ENCODE measurements at places on chromosomes 2 and 18.

DNA sequence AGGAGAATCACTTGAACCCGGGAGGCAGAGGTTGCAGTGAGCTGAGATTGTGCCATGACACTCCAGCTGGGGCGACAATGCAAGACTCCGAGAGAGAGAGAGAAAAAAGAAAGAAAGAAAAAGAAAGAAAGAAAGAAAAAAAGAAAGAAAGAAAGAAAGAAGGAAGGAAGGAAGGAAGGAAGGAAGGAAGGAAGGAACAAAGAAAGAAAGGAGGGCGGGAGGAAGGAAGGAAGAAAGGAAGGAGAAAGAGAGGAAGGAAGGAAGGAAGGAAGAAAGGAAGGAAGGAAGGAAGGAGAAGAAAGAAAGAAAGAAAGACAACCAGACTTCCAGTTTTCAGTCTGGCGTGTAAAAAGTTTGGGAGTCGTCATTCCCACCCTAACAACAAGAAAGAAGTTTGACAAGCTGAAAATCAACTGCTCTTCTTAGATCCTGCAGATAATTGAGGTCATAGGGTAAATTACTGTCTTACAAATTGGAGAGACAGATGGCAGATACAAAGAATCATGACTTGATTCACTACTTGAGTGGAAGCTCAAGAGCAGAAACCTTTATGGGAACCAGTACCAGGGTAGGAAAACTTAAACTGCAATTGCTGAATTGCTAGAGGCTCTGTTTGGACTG is 15.1 kb upstream of the CYP27C1 start:
- no peak for DNase-seq

DNA sequence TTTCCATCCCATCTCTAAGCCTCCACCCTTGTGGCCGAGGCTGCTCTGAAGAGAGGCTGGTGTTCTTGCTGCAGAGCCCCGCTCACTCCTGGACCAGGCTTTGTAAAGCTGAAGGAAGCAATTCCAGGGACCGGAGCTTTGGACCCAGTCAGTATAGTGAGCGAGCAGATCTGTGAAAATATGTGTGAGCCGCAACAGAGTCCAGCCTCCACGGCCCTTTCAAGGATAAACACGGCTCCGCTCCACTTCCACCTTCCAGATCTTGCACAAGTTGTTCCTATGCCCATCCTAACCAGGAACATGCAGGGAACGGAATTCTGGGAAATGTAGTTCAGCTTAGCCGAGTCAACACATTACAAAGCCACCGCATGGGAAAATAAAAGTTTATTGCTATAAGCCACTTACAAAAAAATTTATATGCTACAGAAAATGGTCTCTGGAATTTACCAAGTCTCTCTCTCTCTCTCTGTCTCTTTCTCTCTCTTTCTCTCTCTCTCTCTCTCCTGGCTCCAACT is 151.7 kb upstream of the ZNF521 start:
- DNase-seq: no peak

GRCh38 chr2:104233591-104233990 is 620.3 kb upstream of the POU3F3 start:
- DNase-seq: no peak

- no peak for DNase-seq
Observed at GRCh38 chr2:194706179-194706578, 950.8 kb upstream of the SLC39A10 start.

GRCh38 chr18:11500153-11501122 is 109.0 kb upstream of the SLC35G4 start:
- no peak for DNase-seq

- DNase-seq: no peak
Observed at GRCh38 chr2:75053484-75054112, 95.2 kb downstream of the POLE4 start.

GRCh38 chr2:3001615-3002560 is 375.7 kb downstream of the EIPR1 start:
- DNase-seq: no peak

DNA sequence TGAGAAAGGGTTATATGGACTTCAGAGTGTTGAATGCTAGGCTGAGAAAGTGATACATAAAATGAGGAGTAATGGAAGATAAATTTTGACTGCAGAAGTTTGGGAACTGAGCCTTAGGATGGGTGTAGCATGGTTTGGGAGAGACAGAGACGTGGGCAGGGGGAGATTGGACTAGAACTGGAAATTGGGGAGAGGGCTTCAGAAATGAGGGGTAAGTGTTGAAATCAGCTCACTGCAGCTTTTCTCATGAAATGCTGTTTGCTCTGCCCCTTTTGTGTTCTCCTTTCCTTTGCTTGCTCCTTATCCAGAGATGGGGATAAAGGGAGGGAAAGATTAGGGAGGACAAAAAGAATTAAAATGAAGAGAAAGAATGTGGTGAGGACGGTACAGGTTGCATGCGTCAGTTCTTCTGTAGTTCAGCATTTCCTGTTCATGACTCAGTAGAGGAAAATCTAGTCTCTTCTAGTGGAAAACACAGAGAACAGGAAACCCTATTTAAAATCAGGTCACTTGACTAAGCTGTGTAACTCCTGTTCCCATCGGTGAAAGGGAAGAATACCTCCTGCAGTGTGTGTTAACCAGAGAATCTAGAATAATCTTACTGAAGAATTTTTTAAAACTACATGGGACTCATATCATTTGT is 105.6 kb downstream of the CRIM1 start:
- DNase-seq: no peak

DNA sequence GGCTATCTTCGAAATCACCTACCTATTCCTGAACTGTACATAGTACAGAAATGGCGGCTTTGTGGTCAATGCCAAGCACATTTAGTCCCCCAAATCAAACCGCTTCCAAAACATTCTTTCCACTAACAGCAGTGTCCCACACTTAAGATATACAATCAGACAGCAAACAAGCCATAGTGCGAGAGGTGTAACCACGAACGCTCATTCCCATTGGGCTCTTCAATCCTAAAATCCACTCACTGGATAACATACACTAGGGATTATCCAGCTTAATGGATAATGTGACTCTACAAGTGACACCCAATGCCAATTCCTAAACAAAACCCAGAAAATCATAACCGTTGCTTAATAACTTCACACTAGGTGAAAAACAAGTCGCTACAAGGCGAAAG is 2.0 kb downstream of the XPO1 start:
- DNase-seq: no peak

DNA sequence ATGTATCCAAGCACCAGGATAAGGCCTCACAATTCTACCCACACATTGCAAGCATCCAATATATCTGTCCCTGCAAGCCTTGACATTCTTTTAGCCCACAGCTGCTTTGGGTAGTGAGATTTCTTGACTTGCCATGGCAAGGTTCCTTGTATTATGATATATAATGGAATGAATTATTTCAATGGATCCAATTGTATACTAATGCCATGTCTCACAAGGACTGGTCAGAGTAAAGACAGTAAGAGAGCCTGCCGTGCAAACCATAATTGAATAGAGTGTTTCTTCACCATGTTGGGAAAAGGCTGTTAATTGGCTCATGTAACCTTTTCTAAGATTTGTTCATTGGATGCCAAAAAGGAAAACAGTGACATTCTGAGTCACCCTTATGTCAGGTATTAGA is 64.3 kb upstream of the RBBP8 start:
- no peak for DNase-seq

DNA sequence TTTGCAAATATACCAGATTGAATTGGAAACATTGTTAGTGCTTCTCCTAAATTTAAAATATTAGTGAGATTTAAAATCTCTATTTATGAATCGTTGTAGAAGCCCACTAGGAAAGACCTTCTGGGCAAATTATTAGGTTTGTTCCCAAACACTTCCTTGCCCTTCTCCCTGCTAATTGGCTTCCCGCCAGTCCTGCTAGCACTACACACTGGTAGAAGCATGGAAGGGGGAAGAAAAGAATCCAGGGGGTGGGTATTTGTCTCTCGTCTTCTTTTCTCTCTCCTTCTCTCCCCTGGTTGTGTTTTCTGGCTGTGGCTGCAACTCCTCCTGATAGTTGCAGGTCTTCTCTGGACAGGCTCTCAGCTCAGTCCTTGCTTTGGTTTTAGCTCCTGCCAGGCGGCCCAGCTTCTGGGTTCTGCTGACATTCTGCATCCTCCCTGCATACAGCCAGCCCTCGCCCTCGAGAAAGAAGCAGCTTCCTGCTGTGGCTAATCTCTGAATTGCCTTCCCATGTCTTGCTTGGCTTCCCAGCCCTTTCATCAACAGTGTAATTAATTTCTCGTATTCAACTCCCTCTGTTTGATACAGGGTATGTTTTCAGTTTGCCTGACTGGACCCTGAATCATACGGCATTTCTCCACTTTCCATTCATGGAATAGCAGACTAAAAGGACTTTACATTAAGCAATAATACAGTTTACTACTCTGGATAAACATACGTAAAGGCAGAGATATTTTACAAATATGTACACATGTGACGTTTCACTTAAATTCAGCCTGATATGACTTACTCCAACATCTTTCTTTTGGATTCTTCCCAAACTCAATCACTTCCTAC is 6.9 kb upstream of the PARD3B start:
- no peak for DNase-seq

GRCh38 chr2:21800356-21800755 is 676.6 kb downstream of the TDRD15 start:
- no peak for DNase-seq

- DNase-seq: no peak
Observed at GRCh38 chr2:240392948-240393830, 42.3 kb upstream of the GPC1 start.

DNA sequence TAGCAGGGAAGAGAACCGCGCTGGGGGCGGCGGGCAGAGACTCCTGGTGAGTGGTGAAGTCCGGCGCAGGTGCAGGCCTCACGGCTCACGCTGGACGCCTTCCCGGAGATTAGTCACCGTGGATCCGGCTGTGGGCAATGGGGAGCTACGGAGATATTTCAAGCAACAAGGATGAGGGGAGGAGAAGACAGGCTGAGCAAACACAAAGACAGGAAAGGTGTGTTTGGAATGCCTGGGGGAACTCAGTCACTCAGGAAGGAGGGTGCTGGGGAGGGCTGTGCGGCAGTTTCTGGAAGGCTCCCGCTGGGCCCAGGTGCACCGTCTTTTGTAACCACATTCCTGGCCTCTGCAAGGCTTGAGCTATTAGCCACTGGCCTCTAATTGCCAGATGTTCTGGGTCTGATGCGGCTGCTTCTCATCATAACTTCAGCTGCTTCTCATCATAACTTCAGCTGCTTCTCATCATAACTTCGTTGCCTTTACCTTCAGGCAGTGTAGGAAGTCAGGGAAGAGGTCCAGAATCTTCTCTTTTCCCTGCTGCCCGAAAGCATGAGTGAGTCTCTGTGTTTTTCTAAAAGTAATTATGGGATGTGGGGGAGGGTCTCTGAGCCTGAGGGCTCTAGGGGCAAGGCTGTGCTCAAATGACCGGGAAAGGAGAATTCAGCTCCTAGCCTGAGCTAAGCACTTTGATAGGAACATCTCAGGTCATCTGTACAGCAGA is 118.9 kb downstream of the PXDN start:
- no peak for DNase-seq

DNA sequence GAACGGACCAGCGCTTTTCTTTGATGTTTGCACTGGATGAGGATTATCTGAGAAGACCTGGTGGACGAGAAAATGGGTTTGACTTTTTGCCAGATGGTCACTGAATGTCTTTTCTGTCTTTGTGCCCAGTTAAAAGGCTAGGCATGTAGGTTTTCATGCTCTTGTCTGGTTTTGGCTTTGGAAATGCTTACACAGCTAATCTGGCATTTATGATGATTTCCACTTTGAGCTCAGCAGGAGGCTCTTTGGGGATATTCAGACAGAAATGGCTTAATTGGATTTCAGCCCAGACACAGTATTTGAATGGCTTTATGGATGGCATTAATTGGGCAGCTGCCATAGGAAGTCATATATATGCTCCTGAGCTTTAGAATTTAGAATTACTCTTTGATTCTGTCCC is 59.6 kb downstream of the NCK2 start:
- no peak for DNase-seq

- no peak for DNase-seq
Observed at GRCh38 chr2:170034596-170034995, 143.4 kb upstream of the MYO3B start.

- no peak for DNase-seq
Observed at GRCh38 chr2:224040753-224041152, 1.7 kb upstream of the SERPINE2 start.

DNA sequence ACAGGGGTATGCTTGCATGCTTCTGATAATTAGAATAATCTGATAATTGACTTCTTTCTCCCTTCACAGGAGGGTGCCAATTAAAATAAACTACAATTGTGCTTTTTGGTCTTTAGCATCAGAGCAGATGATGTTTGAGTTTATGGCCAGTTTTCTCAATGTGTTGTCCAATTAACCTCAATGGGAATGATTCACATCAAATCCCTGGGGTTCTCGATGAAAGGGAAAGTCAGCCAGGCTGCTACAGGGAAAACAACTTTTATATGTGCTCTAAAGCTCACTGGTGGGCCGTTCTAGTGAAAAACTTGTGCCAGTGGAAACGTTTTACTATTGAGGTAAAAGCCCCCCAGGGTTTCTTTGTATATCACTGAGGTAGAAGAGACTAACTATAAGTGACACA is 887.3 kb upstream of the CRIM1 start:
- DNase-seq: no peak

DNA sequence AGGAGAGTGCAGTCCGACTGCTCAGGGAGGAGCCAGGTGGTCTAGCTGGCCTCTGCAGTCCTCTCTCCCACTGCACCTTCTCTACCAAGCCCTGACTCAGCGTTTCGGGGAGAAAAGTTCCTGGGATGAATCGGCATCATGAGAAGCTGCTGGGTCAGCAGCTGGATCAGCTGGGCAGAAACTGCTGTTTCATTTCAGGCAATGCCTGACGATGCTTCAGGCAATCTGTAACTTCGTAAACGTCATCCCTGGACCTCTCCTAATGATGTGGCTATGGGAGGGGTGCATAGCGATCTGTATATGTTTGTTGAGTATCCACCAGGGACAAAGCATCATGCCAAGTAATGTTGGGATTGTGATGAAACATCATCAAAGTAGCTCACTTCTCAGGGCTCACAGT is 20.7 kb downstream of the LIPG start:
- no peak for DNase-seq

- no peak for DNase-seq
Observed at GRCh38 chr2:3175568-3175955, 202.1 kb downstream of the EIPR1 start.

GRCh38 chr2:233801357-233802131 is 23.4 kb downstream of the MROH2A start:
- DNase-seq: no peak

DNA sequence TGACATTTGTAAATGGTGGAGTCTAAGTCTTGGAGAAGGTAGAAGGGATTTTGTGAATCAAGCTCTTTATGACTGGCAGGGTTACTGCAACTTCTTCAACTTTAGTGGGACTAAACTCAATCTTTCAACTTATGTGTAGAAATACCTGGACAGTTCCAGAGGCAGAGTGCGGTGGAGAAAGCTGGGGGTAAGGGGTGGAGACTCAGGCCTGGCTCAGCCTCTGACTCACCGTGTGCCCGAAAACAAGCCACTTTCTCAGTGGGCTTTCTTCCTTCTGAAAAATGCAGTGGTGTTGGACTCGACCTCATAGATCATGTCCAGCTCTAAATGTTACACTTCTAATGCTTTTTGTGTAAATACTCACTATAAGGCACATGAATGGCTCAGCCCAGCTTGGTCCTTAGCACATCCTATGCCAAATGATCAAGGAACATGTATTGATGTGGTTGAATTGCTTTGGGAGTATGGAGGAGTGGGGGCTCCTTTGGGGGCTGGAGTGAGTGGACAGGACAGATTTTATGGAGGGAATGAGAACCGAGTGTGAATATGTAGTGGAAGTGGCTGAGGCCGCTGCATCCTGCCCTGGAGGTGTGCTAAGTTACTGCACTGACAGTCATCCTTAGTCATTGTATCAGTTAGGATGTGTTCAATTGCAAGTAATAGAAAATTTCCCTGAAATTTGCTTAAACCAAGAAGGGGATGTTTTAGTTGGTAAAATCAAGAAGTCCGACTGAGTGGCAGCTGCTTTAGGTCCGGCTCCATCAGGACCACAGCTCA is 32.2 kb upstream of the IGFBP5 start:
- DNase-seq: no peak
